ENCODE measurements at places on chromosomes 2 and 18. TPM values are rescaled to one million over a fixed set of nuclear protein-coding genes. Genes with fewer than 3 reads are reported as not detected.

DNA sequence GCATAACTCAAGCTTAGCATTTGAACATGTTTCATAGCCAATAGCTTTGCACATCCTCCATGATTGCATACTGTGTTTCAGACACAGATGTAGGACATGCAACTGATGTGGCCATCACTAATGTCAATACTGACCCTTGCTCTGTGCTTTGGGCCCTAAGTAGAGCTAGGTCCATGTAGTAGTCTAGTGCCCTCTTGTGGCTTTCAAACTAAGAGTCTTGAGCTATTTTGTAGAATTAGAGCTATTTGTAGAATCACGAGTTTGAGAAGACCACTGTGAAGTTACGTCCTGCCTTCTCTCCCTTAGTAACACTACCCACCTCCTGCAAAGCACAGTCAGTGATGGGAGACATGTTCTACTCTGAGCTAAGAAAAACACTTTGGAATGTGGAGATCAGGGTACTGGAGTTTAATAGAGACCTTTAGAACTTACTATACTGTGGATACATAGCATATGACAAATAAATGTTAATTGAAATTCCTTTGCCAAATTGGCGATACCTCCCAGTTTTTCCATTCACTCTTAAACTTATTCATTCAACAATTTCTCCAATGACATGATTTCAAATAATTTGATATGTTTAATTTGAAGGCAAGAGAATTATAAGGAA lies 306.5 kb upstream of the TNP1 start:
- DNase-seq = peak; percentile 73

- DNase-seq = peak; percentile 100
Observed at GRCh38 chr2:152542995-152543481, 174.2 kb downstream of the PRPF40A start.

DNA sequence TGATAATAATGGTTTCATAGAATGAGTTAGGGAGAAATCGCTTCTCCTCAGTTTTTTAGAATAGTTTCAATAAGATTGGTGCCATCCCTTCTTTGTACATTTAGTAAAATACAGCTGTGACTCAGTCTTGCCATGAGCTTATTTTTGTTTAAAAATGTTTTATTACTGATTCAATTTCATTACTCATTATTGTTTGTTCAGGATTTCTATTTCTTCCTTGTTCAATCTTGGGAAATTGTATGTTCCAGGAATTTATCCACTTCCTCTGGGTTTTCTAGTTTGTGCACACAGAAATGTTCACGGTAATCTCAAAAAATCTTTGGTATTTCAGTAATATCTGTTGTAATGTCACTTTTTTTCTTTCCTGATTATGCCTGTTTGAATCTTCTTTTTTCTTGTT lies 371.5 kb upstream of the SETBP1 start:
- DNase-seq = peak; percentile 15

DNA sequence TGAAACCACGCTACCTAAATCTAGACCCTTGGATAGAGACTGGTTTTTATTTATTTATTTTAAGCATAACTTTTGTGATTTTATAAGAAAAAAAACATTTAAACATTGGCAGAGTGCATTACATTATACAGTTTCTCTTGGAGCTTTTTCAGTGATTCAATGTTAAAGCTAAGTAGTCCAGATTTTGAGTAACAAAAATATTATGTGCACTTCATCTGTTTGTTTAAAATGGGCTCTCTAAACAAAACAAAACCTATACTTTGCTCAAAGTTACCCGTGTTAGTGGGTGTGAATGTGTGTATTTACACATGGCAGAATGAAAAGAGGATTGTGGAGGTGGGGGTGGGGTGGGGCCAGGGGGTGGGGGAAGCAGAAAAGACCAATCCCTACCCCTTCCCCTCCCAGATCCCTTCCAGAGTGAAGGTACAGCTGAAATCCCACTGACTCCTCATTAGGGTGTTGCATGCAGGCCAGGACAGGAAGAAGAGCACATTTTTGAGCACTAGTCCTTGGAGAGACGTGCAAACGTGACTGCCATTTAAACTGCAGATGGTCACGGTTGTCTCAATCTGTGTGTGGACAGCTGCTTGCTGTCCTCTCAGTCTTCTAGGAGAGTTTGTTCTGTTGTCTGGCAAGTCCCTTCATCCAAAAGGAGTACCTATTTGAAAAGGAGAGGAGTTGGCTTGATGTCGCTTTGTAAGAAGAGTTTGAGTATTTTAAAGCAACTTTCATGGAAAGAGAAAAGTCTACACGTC lies 303.0 kb downstream of the ICOS start:
- DNase-seq = no peak

DNA sequence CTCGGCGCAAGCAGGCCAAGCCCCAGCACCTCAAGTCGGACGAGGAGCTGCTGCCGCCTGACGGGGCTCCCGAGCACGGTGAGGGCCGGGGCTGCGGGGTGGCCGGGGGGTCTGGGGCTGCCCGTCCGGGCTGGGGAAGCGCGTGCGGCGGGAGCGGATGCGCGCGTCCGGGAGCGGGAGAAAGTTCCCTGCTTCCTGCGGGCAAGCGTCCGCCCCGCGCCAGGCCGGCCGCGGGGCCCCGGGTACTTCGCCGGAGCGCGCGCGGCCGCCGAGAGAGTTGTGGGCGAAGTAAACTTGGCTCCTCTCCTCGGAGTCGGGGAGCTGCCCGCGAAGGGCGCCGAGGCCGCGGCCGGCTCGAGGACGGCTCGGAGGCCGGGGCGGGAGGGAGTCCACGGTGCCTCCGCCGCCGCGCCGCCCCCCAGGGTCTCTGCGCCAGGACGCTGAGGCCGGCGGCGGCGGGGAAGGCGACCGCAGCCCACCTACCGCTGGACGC lies 707 bp downstream of the SALL3 start:
- DNase-seq = no peak

- no peak for DNase-seq
Observed at GRCh38 chr2:72994282-72994990, 77.1 kb downstream of the SFXN5 start.

DNA sequence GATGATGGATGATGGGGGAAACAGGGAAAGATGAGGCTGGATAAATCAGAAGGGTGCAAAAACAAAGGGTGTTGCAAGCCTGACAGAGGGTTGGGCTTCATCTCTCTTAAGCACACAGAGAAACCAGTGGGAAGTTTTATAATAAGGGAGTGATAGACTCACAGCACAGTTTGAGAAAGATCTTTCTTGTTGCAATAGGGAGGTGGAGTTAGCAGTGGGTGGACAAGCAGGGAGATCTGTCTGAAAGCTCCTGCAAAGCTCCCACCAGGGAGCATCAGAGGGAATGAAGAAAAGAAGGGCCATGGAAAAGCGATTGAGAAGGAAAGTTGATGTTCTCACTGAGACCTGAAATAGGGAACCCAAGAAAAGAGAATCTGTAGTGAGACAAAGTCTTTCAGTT lies 64.9 kb downstream of the BOD1L2 start:
- no peak for DNase-seq

DNA sequence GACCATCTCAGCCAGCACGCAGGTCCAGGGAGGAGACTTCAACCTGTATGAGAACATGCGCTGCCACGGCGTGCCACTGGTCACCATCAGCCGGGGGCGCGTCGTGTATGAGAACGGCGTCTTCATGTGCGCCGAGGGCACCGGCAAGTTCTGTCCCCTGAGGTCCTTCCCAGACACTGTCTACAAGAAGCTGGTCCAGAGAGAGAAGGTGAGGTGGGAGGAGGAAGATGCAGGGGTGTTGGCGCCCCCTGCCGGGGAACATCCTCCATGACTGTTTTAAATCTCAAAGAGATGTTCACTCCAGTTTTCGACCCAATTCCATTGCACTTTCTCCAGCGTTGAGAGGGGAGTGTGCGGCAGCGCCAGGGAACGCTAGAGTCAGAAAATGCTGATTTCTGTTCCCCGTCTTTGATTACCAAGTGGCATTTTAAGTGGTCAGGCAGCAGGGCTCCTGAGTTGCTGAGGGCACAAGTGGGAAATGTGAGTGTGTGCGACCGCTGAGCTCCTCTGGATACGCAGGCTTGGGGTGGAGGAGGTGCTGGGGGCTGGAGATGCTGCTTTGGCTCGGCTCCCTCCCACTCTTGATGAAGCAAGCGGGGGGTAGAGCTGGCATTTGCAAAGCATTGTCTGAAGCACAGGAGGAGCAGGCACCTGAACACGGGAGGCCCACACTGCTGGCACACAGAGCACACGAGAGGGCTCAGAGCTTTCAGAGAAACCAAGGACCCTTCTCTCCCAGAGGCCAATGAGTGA lies 27.7 kb upstream of the MAPRE3 start:
- DNase-seq = peak; percentile 48

- peak; percentile 64 for DNase-seq
Observed at GRCh38 chr2:108927936-108928659, 60.9 kb downstream of the EDAR start.

- DNase-seq = no peak
Observed at GRCh38 chr2:82411071-82411470, 2048.0 kb downstream of the SUCLG1 start.

The GALR1 gene
- not detected for total RNA-seq

The CHRND gene
- total RNA-seq = not detected

The CABYR gene
- 4.1 TPM for total RNA-seq

The ALPI gene
- not detected for total RNA-seq

All from IMR-90 (cell line).